T-cell (primary cell): ENCODE measurements at places on chromosomes 12 and 14. TPM values are rescaled to one million over a fixed set of nuclear protein-coding genes. Genes with fewer than 3 reads are reported as not detected.

Gene TAS2R13
- total RNA-seq = 1.2 TPM

Gene CACNA1C
- total RNA-seq = 0.10 TPM

Gene DDIT3
- total RNA-seq = 93.5 TPM

Gene SSPN
- total RNA-seq = 0.28 TPM

Gene SUOX
- 3.2 TPM for total RNA-seq

Gene TAS2R9
- not detected for total RNA-seq

Gene RERG
- not detected for total RNA-seq

Gene ADAMTS20
- not detected for total RNA-seq

Gene VRTN
- total RNA-seq = 0.06 TPM

Gene AJUBA
- 2.8 TPM for total RNA-seq

Gene NUMB
- total RNA-seq = 49.1 TPM

Gene PDE3A
- 0.09 TPM for total RNA-seq

Gene LRRC43
- 0.66 TPM for total RNA-seq

Gene BCL11B
- 223 TPM for total RNA-seq

Gene CDKN3
- total RNA-seq = 1.7 TPM

Gene RERGL
- not detected for total RNA-seq

Gene CIROP
- not detected for total RNA-seq

Gene SERPINA9
- total RNA-seq = not detected

Gene CBLN3
- total RNA-seq = 3.9 TPM

Gene TRHDE
- not detected for total RNA-seq

Gene AACS
- total RNA-seq = 14.3 TPM

Gene C12orf54
- total RNA-seq = not detected

Gene DAD1
- total RNA-seq = 113 TPM

Gene MGP
- 3.1 TPM for total RNA-seq

Gene SAMD4A
- total RNA-seq = 1.3 TPM

Gene RNASE4
- total RNA-seq = 0.54 TPM

Gene SMIM41
- total RNA-seq = not detected

Gene IGF1
- not detected for total RNA-seq

Gene SYCP3
- total RNA-seq = 0.26 TPM

Gene ERP27
- 20.6 TPM for total RNA-seq

Gene LYZ
- total RNA-seq = 5.0 TPM

Gene PTCSC3
- not detected for total RNA-seq

Gene MSI1
- total RNA-seq = not detected

Gene SLC2A14
- total RNA-seq = 2.5 TPM

Gene KRT83
- not detected for total RNA-seq

Gene GDF3
- not detected for total RNA-seq

Gene C14orf132
- total RNA-seq = 5.2 TPM

Gene CLEC4A
- 0.44 TPM for total RNA-seq

Gene CD63
- total RNA-seq = 85.7 TPM

Gene FAM181A
- total RNA-seq = not detected

Gene ADGRD1
- 0.29 TPM for total RNA-seq

Gene ABCD2
- 16.8 TPM for total RNA-seq

Gene CAND1
- 113 TPM for total RNA-seq

Gene KLRB1
- 31.6 TPM for total RNA-seq

Gene OAS1
- 13.7 TPM for total RNA-seq

Gene FRMD6
- 1.1 TPM for total RNA-seq

Gene SERPINA4
- not detected for total RNA-seq

Gene CLEC12A
- not detected for total RNA-seq

Gene SDR9C7
- not detected for total RNA-seq

Gene KRT82
- total RNA-seq = not detected

Gene FAM186B
- total RNA-seq = 0.35 TPM

Gene SPTLC2
- 26.2 TPM for total RNA-seq

Gene OR6C2
- not detected for total RNA-seq

Gene PRB2
- total RNA-seq = not detected

Gene CAPZA3
- not detected for total RNA-seq

Gene C1RL
- total RNA-seq = 36.6 TPM

Gene B4GALNT3
- total RNA-seq = 1.6 TPM

Gene SLC7A8
- 6.5 TPM for total RNA-seq

Gene A2M
- total RNA-seq = not detected

Gene APOLD1
- 4.7 TPM for total RNA-seq
